CD4-positive, alpha-beta memory T cell (primary cell): ENCODE measurements at places on chromosomes 5 and 9. TPM values are rescaled to one million over a fixed set of nuclear protein-coding genes. Genes with fewer than 3 reads are reported as not detected.
A peak's percentile ranks its signal among the peaks of the same experiment; 100 is the strongest.

DNA sequence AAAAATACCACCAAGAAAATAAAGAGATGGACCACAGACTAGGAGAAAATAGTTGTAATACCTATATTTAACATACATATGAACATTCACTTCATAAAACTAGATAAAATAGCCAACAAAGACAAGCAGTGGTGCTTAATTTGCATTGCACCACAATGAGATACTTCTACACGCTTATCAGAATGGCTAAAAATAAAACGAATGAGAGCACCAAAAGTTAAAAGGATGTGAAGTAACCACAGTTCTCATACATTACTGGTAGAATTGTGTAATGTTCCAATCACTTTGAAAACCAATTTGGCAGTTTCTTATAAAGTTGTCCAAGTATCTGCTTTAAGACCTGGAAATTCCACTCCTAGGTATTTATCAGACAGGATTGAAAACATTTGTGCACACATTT lies 198.9 kb upstream of the SGCD start:
- no peak for DNase-seq

DNA sequence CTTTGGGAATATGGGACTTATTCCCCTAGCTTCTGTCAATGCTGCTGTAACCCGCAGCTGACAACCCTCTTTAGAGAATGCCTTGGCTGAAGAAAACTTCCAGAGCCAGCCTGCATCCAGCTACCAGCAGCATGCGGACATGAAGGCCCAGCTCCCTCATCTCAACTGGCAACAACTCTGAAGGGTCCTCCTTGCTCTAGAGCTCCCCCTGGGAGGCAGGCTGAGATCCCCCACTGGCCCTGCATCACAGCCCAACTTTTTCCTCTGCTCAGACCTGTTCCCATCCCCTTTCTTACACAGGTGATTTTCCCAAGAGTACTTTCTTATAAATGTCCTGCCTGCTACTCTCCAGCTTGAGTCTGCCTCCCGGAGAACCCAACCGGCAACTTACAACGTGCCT lies 18.7 kb upstream of the WNT8A start:
- DNase-seq: no peak

GRCh38 chr5:55441954-55442353 lies 92.8 kb downstream of the PLPP1 start:
- DNase-seq: no peak

- DNase-seq: no peak
These were observed 295.1 kb downstream of the ISL1 start for GRCh38 chr5:51678330-51678729.

The PLAC8L1 gene
- 0.58 TPM for total RNA-seq

DNA sequence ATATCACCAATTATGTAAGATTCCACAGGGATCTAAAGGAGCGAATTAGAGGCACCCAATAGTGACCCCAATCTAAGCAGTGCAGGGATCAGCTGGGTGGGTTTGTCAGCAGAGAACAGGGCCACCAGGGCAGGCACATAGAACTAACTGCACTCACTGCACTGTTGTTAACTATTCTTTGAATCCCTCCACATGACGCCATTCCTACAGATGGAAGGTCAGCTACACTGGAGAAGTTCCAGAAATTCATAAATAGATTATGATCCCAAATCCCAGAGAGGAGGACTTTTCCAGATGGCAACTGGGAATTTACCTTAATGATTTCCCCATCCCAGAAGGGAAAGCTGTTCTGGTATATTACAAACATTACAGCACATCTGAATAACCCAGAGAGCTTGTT lies 84.2 kb downstream of the THBS4 start:
- no peak for DNase-seq

The ADGRD2 gene
- not detected for total RNA-seq

DNA sequence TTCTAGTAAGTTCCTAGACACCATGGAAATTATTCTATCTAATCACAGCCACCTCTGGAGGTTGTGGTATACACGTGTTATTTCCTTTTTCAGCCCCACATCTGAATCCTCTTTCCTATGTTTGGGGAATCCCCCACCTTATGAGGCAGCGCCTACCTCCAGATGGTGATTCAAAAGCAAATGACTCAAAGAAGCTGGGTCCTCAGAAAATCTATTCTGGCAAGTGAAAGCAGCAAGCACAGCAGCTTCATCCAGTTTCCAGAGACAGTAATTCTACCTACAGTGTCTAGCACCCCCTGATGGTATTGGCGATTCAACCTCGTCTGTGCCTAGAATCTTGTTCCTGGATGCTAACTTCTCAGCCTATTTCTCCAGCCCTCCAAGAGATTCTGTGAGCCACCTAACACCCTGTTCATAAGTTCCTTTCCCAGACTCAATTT lies 43.0 kb downstream of the STRBP start:
- peak; percentile 41 for DNase-seq

The VLDLR gene
- total RNA-seq: 0.50 TPM

The SREK1 gene
- total RNA-seq: 73.7 TPM

The PFN3 gene
- not detected for total RNA-seq

GRCh38 chr9:112757282-112757883 lies 6.8 kb downstream of the SNX30 start:
- DNase-seq: no peak

GRCh38 chr5:35608881-35609779 lies 8.5 kb upstream of the SPEF2 start:
- DNase-seq: no peak

The UGT3A1 gene
- not detected for total RNA-seq

GRCh38 chr9:4228606-4229005 lies 71.3 kb downstream of the GLIS3 start:
- no peak for DNase-seq

GRCh38 chr9:79600466-79600865 lies 28.7 kb downstream of the TLE4 start:
- no peak for DNase-seq

DNA sequence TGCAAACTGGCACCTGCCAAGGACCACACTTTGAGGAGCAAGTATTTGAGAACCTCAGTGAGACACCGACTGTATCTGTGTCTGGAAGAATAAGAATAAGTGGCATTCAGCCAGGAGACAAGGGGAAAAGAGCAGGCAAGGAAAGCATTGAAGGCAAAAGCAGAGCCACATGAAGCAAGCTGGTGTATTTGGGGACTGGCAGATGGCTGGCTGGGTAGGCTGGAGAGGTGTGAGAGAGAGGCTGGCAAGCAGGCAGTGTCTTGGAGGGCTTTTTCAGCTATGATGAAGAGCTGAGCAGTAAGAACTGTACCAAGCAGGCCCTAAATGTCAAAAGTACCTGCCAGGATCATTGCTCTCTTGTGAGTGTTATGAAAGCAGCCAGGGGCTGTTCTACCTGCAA lies 14.1 kb upstream of the C5orf58 start:
- no peak for DNase-seq

DNA sequence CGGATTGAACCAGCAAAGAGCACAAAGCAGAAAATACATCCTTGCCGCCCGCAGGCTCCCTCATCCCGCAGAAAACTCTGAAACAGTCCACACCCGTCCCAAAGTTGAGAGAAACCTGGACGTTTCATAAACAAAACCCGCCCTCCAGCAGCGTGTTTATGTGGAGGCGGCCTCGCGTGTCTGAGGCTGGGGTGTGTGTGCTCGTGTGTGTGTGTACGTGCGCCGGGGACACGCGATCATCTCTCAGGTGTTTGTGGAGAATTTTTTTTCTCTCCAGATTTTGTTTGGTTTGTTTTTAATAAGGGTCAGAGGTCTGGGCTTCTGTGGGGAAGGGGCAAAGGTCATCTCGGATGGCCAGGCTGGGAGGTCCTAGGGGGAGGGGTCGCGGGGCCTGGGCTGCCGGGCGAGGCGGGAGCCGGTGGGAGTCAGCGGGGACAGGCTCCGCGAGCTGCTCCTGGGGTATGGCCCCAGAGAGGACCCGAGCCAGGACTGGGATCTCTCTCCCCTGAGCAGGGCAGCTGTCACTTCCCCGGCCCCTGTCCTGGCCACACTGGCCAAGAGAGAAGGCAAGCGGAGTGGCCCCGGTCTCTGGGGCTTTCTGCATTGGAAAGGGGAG lies 206.4 kb downstream of the C9orf50 start:
- DNase-seq: peak; percentile 46

GRCh38 chr9:77440057-77440456 lies 208.1 kb downstream of the GNA14 start:
- DNase-seq: no peak

The TTC23L gene
- total RNA-seq: not detected

DNA sequence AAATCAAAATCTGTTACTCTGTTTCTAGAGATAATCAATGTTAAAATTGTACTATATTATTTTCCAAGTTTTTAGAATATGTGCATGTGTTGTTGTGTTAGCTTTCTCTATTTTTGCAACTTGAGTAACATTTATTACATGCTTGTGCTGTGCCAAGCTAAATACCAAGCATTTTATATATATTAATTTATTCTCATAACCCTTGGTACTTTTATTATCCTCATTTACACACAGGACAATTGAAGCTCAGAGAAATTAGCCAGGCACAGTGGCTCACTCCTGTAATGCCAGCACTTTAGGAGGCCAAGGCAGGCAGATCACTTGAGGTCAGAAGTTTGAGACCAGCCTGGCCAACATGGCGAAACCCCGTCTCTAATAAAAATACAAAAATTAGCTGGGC lies 254.0 kb upstream of the DMRT1 start:
- DNase-seq: no peak

DNA sequence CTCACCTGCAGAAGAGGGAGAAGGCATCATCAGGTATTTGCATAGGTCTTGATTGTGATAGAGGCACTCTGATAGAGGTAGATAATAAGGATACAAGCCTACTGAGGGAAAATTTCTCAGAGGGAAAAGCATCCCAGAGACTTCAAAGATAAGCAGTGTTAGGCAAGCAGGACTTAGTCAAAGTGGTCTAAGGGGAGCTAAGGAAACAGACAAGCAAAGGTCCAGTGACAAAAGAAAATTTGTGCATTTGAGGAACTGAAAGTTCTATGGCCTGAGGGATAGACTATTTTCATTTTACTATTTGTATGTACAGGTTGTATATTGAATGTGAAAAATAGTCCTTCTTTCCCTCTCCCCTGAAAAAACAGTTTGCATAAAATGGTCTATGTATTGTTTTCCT lies 27.4 kb downstream of the OXCT1 start:
- DNase-seq: no peak

DNA sequence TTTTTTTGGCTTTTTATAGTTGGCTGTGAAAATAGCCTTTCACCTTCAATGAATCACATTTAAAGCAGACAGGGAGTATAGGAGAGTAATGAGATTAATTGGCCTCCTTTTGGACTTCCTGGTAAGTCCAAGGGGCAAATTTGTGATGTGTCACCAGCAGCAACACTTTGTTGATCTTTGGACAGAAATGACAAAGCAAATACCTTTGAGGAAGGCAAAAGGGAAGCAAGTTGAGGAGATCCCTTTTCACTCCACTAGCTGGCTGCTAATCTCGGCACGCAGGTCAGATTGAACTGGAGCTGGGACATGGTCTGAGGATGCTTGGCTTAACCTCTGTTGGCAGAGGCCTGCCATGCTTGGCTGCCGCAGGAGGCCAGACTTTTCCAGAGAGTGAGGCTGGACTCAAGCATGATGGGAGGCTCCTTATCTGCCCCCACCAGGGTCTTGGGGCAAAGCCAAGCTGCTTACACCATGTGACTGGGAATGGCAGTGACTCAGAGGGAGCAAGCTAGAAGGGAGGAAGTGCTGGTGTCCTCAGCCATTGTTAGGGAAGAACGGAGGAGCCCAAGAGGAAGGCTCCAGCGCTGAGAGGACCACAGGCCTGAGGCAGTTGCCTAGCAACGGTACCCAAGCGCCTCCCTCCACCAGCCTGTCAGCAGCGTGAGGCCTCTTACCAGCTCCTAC lies 174.5 kb upstream of the MAP1B start:
- DNase-seq: no peak

GRCh38 chr5:116509483-116510244 lies 65.0 kb downstream of the SEMA6A start:
- no peak for DNase-seq

The SLC9A3 gene
- 2.8 TPM for total RNA-seq

- DNase-seq: no peak
These were observed 11.0 kb downstream of the NCS1 start for GRCh38 chr9:130183133-130183762.

DNA sequence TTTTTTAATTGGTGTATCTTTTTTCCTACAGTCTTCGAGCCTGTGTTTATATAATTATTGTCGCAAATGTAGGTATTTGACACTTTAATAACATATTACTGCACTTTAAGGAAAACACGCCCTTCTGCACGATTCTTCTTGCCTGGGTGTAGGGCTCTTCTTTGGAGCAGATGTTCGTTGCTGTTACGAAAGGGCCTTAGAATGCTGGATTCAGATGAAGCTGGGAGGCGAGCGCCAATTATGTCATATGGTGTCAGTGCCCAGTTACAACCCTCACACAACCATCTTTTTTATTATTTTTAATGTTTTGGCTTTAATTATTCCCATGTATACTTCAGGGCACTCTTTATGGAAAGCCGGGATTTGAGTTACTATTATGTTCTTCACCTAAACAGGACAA lies 553.0 kb downstream of the EBF1 start:
- DNase-seq: no peak

The C9 gene
- total RNA-seq: not detected

GRCh38 chr5:132671000-132671399 lies 2.8 kb upstream of the IL4 start:
- DNase-seq: no peak

The STK32A gene
- not detected for total RNA-seq

DNA sequence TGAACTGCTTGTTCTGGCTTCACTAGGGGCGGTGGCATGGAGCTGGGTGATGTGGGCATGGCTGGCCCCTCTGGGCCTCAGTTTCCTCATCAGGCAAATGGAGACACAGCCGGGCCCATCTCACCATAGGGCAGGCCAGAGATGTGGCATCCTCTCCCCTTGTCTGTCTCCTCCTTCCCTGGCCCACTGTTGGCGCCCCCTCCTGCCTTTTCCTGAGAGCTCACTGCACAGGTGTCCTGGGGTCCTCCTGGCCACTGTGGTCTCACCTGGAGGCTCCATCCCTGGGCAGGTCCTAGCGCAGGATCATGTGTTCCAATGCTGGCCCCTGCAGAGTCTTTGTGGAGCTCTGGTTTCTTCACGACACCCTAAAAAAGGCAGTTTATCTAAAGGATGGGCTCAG lies 53.5 kb downstream of the NEK6 start:
- DNase-seq: no peak

- no peak for DNase-seq
These were observed 29.7 kb upstream of the AUH start for GRCh38 chr9:91391412-91391811.
